ENCODE measurements at places on chromosomes 5 and 9. TPM values are rescaled to one million over a fixed set of nuclear protein-coding genes. Genes with fewer than 3 reads are reported as not detected.

Gene ELOVL7
- polyA plus RNA-seq, result 0.35 TPM

Gene CARTPT
- not detected for polyA plus RNA-seq

Gene SPEF2
- polyA plus RNA-seq, result 9.0 TPM

Gene NUTM2F
- polyA plus RNA-seq, result not detected

Gene CNTNAP3B
- polyA plus RNA-seq, result 2.0 TPM

Measured in ovary (tissue), 10 donors.